ENCODE measurements at places on chromosomes 2 and 18.
A peak's percentile ranks its signal among the peaks of the same experiment; 100 is the strongest.

GRCh38 chr2:152523091-152523490 is 188.1 kb downstream of the FMNL2 start:
- no peak for DNase-seq

GRCh38 chr2:195671563-195671962 is 14.5 kb downstream of the SLC39A10 start:
- DNase-seq = no peak

DNA sequence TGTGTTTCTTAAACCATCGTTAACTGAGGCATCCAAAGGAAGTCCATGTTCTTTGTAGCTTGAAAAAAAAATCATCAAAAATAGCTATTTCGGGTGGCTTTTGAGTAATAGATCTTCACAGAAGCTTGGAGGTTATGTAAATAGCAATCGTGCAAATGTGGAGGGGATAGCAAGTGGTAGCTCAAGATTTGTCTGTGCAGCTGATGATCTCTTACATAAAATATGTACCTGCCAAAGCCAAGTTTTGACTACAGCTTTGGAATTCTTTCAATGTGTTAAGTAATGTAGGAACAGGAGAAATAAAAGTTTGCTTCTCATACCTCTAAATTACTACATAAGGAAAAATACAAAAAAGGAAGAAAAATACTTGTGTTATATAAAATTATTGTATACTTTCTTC is 1432.0 kb downstream of the DPP10 start:
- no peak for DNase-seq

DNA sequence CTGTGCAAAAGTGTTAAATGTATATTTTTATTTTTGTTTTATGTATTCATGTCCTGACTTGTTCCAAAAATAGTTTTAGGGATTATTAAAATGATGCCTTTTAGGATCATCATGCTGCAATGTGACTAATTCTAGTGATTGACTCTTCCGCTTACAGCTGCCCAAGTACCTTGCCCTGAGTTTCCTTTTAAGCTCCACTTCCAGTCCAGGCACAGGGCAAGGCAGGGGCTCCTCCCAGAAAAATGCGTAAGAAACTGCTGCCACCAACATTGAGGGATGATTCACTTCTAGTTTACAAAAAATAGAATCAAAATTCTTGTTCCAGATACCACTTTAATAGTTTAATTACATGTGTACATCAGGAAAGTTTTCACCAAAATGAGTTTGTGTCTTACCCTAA is 116.4 kb downstream of the IRS1 start:
- no peak for DNase-seq

DNA sequence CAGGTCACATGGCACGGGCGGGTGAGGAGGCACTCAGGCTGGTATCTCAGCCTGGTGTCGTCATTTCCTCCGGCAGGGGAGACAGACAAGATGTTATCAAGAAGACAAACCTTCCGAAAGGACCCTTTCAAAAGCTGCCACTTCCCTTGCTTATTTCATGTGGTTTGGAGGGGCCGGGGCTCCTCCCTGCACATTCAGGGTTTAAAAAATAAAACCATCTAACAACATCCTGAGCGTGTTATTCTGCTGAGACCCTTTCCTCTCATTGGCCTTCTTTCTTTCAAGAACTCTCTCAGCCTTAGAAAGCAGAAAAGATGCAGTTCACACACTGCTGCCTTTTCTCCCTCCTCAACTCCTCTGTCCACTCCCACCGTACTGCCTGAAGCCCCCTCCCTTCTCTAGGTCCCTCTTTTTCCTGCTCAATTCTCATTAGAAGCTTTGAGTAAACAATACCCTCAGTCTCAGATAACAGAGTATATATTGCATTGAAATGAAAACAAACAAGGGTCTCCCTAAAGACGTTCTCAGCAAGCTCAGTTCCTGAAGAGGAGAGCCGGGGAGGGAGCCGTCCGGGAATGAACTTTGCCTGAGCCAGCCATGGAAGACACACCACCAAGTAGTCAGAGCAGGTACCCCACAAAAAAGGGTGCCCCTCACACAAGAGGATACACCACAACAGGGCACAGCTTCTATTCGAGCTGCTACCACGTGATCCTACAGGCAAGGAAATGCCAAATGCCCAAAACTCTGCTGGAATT is 9.7 kb downstream of the SMAD7 start:
- DNase-seq = no peak

DNA sequence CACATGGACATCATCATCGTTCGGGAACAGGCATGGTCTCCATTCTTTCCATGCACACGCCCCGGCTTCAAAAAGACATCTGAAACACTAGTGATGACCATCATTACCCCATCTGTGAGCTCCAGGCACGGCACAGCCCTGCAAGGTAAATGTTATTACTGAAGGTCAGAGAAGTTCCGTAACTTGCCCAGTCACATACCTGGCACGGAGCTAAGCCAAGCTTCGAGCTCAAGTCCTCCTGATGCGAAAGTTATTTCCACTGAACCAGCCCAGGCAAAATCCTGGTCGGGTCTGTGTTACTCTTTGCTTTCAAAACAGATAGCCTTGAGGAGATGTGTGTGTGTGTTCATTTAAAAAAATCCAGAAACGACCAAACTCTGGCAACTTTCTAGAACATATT is 22.8 kb downstream of the FHL2 start:
- DNase-seq = no peak

DNA sequence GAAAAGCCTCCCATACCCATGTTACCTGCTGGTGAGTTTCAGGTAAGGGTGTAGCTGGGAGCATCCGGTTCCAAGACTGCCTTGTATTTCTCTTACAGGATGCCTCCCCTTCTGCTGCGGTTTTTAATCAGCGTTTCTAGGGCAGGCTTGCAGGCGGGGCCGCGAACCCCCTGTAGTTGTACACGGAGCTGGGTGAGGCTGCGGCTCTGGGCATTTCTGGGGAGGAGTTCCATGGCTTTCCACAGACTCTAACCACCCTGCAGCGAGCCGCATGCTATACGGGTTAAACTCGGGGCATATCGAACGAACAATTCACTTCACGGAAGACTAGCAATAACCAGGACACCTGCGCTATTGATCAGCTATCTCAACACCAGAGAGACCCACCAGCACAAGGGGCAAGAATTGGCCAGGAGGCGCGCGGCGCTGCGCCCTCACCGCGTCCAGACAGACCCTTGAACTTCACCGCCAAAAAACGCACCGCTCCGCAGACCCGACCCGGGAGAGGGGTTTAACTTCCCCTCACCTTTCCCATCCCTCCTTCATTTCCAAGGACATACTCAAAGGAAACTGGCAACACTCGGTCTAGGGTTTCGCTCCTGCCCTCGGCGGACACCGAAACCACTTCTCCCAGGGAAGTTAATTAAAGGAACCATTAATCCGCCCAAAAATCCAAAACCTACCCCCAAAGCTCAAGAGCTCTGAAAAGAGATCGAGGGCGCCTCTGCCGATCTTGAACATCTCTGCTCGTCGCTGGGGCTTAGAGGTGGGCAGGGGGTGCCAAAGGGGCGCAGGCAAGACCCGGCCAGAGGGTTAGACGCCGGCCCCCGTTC is 909 bp downstream of the TGFA start:
- DNase-seq = peak; percentile 53

- no peak for DNase-seq
Measured at GRCh38 chr2:199569336-199569735, 111.6 kb upstream of the SATB2 start.

- no peak for DNase-seq
Measured at GRCh38 chr2:165513479-165513878, 44.0 kb downstream of the CSRNP3 start.

GRCh38 chr2:37609782-37610181 is 61.7 kb downstream of the CDC42EP3 start:
- no peak for DNase-seq

GRCh38 chr2:162749994-162750393 is 88.6 kb downstream of the KCNH7 start:
- DNase-seq = no peak

- DNase-seq = no peak
Measured at GRCh38 chr18:48816554-48816953, 134.2 kb downstream of the SMAD7 start.

DNA sequence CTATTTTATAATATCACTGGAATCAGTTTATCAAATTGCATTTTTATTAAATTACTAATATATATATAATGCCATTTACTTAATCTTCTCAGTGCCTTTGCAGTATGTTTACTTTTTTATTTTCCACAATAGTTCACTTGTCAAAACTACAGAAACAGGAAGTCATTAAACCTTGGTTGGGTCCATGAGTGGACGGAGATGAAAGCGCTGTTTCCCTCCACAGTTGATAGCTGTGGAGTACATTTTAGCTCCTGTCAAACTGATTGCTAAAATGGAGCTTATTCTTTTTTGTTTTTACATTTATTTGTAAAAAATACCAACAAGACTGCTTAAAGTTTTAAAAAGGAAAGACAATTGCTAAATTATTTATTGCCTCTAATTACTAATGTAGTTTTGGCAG is 19.2 kb downstream of the MFF start:
- peak; percentile 37 for DNase-seq

DNA sequence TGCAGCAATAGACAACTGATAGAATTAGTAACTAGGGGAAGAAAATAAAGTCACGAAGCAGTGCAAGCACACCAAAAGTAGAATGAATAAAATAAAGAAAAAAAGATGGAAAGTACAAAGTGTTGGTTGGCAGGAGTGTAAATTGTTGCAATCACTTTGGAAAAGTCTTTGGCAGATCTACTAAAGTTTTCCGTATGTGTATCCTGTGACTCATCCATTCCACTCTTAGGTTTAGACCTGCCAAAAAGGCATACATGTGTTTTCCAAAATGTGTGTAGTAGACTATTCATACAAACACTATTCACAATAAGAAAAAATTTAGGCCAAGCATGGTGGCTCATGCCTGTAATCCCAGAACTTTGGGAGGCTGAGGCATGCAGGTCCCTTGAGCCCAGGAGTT is 282.1 kb upstream of the FSIP2 start:
- DNase-seq = no peak

- DNase-seq = no peak
Measured at GRCh38 chr2:215055891-215056290, 82.5 kb downstream of the ABCA12 start.

DNA sequence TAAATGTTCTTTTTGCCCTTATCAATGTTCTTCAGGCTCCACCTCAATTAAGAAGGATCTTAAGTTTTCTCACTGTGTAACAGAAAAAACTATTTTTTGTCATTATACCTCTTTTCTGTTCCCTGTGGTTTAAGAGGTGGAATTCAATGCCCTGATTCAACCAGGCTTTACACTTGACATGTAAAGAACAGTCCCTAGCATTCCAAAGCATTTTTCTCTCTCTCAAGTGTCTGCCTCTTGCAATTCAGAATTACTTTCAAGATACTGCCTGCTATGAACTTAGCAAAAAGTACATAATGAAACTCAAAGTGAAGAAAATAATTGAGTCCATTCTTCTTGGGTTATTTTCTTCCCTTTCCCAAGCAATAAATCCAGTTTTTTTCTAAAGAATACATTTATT is 160.6 kb upstream of the NOL4 start:
- DNase-seq = no peak

DNA sequence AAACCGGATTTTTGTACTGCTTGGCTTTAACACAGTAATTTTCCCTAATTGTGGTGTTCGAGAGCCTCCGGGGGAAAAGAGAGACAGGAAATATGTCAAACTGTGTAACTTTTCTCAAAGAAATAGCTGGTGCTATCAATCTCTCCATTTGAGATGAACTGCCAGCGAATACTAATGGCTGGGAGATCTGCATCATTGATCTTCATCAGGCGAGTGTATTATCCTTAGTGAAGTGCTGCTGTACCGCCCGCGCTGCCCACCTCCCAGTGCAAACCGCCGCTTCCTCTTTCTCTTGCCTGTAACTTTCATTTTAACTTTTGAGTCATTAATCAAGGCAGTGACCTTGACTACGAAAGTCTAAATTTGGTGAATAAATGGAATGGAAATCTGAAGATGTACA is 246.1 kb upstream of the ST6GAL2 start:
- no peak for DNase-seq

All from NCI-H510A treated with DMSO at 0.1 percent for 48 hours (cell line).